ENCODE measurements at places on chromosomes 2 and 18.
A peak's percentile ranks its signal among the peaks of the same experiment; 100 is the strongest.

DNA sequence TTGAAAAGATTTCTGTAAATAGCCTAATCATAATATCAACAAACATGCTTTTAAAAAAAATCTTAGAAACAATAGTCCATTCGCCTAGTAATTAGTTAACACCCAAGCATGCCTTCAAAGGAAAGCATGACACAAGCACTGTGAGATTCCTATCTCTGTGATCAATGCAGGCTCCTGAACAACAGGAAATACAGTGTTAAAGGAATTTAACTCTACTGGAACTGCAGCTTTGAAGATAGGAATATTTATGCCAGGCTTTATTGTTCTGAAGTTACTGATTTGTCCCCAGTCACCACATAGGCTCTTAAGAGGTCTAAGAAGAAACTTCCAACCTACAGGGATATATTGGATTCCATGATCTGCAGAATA lies 15.4 kb upstream of the FAM124B start:
- no peak for DNase-seq

DNA sequence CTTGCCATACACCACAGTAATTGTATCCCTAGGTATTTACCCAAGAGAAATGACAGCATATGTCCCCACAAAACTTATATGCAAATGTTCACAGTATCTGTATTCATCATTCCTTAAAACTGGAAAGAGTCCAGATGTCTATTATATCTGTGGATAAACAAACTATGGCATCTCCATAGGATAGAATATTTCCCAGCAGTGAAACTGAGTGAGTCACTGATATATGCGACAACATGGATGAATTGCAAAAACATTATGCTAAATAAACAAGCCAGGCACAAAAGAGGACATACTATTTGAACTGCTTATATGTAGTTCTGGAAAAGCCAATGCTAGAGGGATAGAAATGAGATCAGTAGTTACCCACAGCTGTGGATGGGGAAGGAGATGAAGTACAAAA lies 359.4 kb upstream of the DSEL start:
- DNase-seq: no peak

DNA sequence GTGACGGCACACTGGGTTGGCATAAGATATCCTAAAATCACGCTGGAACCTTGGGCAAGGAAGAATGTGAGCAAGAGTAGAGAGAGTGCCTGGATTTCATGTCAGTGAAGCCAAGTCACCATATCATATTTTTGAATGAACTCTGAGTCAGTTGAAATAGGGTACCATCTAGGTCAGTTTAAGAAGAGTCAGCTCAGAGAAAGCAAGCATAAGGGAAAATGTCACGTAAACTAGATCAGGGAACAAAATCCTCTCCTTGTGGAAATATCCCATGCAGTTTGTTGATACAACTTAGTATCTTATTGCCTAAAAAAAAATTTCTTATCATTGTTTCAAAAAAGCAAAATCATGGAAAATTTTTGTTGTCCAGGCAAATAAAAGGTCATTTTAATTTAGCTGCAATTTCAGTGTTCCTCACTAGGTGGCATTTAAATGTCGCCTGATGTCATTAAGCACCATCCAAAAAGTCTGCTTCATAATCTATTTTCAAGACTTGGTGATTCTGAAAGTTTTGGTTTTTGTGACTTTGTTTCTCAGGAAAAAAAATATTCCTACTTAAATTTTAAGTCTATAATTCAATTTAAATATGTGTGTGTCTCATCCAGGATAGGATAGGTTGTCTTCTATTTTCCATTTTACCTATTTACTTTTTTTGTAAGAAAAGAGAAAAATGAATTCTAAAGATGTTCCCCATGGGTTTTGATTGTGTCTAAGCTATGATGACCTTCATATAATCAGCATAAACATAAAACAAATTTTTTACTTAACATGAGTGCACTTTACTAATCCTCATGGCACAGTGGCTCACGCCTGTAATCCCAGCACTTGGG lies 19.6 kb downstream of the RSAD2 start:
- no peak for DNase-seq

DNA sequence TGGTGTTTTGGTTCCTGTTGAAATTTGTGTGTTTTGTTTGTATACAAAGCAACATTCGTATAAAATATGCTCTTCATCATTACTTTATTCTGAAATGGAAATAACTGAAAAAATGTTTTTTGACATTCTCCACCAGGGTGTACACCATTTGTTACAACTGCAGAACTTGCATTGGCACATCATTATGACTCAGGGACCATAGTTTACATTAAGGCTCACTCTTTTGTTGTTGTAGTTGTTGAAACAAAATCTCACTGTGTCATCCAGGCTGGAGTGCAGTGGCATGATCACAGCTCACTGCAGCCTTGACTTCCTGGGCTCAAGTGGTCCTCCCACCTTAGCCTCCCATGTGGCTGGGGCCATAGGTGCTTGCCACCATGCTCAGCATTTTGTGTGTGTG lies 676.6 kb downstream of the TDRD15 start:
- DNase-seq: no peak

DNA sequence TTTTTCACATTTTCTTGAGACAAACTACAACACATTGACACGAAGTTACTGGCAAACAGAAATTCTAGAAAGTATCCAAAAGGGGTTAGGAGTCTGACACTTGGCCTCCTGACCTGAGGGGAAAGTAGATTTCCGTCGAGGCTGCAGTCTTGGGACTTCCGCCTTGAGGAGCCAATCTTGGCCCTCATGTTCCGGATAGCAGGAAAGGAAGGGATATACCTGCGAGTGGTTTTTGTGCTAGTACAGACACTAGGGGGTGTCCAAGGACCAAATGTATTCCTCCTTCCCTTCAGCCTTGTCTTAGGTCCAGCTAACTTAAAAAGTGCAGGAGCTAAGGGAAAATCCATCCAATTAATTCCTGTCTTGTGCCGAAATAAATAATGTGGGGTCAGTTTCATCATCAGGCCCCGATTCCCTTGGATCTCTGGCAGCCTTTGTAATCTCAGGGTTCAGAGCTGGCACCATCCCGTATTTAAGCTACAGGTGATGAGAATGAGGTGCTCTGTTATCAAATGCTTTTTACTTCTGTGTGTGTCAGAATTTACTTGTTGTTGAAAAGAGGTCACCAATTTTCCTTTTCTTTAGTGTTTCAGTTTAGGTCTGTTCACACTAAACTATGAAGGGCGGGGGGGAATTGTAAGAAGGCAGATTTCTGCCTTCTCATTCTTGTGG lies 330.2 kb upstream of the FANCL start:
- peak; percentile 4 for DNase-seq

- no peak for DNase-seq
Measured at GRCh38 chr2:196381464-196381863, 210.1 kb upstream of the STK17B start.

- DNase-seq: no peak
Measured at GRCh38 chr2:8889978-8890377, 52.6 kb upstream of the KIDINS220 start.

- peak; percentile 73 for DNase-seq
Measured at GRCh38 chr2:33321236-33321771, 155.1 kb upstream of the RASGRP3 start.

DNA sequence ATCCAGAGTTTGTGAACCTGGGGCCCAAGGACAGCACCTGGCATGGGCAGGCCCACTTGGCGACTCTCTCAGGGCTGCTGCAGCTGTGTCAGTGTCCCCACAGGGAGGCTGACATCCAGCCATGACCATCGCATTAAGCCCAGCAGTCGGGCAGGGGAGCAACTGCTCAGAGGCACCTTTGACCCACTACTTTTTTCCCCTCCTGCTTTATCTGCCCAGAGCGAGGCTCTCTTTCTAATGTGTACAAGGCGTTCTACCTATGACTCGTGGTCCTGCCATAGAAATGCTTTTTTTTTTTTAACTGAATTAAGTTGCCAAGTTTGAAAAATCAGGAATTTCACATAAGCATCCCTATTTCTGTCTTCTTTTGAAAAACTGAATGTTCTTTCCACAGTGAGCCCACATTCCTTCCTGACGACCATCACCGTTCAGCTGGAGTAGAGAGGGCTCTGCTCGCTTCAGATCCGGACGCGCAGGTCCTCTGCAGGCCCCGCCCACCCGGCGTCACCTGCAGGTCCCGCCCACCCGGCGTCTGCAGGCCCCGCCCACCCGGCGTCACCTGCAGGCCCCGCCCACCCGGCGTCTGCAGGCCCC lies 403 bp upstream of the CLUL1 start:
- DNase-seq: no peak

- no peak for DNase-seq
Measured at GRCh38 chr2:156191527-156191926, 141.0 kb downstream of the NR4A2 start.

- DNase-seq: no peak
Measured at GRCh38 chr2:26873286-26873983, 25.5 kb downstream of the DPYSL5 start.

GRCh38 chr2:35081001-35081621 lies 1274.5 kb upstream of the CRIM1 start:
- DNase-seq: no peak

DNA sequence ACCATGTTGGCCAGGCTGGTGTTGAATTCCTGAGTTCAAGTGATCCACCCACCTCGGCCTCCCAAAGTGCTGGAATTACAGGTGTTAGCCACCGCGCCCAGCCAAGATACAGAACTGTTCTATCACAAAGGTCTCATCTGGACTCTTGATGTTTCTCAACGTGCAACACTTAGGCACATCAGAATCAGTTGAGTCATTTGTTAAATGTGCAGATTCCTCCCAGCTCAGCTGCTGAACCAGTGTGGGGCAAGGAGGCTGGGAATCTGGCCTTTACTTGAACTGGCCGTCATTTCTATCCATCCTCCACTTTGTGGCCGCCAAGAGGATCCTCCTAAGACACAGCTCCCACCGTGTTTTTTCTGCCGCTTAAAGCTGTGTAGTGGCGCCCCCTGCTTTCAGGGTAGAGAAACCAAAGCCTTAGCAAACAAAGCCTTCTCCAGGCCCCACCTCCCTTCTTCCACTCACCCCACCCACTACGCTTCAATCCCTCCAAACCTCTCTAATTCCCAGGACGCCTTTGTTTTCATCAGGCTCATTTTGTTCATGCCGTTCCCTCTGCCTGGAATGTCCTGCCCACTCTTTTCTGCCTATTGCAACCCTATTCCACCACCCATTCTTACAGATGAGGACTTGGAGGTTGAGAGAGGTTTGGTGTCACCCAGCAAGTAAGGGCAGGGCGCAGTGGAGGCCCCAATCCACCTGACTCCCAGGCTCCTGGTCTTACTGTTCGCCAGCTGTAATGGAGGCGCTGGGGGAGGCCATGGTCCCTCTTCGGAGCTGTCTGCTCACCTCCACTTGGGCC lies 776 bp upstream of the SPEG start:
- no peak for DNase-seq

DNA sequence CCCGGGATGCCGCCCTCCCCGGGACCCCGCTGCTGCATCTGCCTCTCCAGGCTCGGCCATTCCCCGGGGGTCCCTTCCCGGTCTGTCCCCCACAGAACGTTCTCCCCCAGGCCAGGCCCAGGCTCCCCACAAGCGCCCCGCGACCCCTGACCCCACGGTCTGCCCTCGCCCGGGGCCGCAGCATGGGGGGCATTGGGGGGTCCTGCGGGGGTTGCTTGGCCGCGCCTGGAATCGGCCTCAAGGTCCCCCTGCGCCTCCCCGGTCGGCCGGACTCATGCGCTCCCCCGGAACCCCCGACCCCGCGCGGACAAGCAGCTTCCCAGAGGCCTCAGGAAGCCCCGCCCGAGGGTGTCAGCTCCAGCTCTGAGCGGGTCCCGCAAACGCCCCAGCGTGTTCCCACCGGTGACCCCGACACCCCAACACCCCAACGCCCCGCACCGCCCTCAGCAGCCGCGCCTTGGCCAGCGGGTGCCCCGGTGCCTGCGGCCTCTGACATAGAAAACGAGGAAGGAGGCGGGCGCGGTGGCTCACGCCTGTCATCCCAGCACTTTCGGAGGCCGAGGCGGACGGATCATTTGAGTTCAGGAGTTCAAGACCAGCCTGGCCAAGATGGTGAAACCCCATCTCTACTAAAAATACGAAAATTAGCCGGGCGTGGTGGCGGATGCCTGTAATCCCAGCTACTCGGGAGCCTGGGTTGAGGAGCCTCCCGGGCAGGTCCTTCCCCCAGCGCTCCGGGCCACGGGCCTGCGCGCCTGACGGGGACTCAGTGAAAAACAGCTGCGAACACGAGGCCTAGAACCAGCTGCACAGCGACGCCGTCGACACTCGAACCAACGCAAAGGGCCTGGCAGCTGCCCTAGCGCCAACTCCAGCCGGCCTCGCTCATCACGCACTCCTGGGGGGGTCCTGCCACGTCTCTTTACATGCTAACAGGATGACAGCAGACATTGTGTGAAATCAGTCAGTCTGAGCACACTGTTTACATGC lies 61.8 kb upstream of the CTDP1 start:
- no peak for DNase-seq
